ENCODE measurements at places on chromosomes 12 and 14.

GRCh38 chr12:110343736-110344555 lies 59.6 kb downstream of the ANAPC7 start:
- DNase-seq = no peak

DNA sequence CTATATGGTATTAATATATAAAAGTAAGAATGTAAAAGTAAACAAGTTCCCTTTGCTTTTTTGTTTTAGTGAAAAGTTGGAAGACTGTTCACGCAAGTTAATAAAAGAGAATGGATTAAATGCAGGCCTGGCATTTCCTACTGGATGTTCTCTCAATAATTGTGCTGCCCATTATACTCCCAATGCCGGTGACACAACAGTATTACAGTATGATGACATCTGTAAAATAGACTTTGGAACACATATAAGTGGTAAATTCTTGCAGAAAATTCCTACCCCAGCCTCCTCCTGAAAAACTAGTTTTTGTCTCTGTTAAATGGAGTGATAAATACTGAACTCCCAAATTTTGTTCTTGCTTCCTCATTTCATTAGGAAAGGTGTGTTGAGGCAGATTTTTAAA lies 20.9 kb downstream of the METAP2 start:
- no peak for DNase-seq

GRCh38 chr14:95683793-95684192 lies 2.4 kb upstream of the TCL1B start:
- DNase-seq = no peak

GRCh38 chr12:50246197-50246865 lies 37.0 kb downstream of the LIMA1 start:
- DNase-seq = peak; percentile 29

DNA sequence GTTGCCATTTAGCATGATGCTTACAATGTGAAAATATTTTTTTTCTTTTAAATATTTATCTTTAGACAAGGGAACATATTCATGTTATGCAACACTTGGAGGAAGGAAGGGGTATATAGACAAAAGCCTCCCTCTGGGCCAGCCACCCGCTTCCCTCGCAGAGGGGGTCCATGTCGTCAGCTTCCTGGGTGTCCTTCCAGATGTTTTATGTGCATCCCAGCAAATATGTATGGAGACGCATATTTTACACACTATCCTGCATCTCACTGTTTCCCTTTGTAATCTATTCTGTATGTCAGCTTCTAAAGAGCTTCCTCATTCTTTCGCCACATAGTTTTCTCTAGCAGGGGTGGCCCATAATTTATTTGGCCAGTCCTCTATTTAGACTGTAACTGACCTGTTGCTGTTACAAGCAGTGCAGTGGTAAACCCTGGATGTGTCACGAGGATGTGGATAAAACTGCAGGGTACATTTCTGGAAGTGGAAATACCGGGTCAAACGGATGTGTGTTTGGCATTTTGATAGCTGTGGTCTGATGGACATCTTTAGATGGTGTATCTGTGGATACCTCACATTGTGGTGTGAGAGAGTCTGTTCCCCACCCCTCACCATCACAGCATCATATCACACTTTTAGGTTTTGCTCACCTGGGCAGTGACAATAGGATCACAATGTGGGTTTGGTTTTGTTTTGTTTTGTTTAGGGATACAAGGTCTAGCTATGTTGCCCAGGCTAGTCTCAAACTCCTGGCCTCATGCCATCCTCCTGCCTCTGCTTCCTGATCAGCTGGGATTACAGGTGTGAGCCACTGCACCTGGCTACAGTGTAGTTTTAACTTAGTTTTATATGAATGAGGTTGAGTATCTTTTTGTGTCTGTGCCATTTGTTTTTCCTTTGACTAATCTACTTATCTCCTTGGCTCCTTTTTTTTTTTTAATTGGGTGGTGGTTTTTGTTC lies 31.6 kb downstream of the FAM222A start:
- DNase-seq = no peak

DNA sequence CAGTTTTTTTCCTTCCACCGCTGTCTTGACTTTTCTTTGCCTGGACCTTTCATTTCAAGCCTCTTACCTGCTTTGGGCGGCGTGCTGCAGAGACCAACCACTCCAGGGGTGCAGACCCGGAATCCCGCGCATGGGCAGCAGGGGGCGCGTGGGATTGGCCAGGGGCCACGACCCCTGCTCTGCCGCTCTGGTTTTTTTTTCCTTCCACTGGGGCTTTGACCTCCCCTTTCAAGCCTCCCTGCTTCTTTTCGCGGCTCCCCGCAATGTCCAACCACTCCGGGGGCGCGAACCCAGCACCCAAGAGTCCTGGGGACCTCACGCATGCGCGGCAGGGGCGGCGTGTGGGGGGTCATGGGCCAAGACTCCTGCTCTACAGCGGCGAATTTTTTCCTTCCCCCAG lies 325.1 kb downstream of the ALG10 start:
- no peak for DNase-seq

- DNase-seq = no peak
Observed at GRCh38 chr14:101033446-101034165, 130.1 kb upstream of the RTL1 start.

- DNase-seq = peak; percentile 32
Observed at GRCh38 chr12:87812681-87813080, 216.5 kb downstream of the C12orf50 start.

- no peak for DNase-seq
Observed at GRCh38 chr12:51822956-51823355, 25.6 kb downstream of the FIGNL2 start.

GRCh38 chr14:50734950-50735695 lies 67.0 kb upstream of the SAV1 start:
- DNase-seq = no peak

GRCh38 chr12:98893675-98894411 lies 248.8 kb downstream of the APAF1 start:
- no peak for DNase-seq

- DNase-seq = no peak
Observed at GRCh38 chr14:40347675-40348074, 915.4 kb upstream of the FBXO33 start.

- peak; percentile 53 for DNase-seq
Observed at GRCh38 chr14:22791301-22791700, 23.9 kb downstream of the SLC7A7 start.

Data from fibroblast of skin of right quadriceps (primary cell).